LHCN-M2 (cell line): ENCODE measurements at places on chromosomes 1 and 21. TPM values are rescaled to one million over a fixed set of nuclear protein-coding genes. Genes with fewer than 3 reads are reported as not detected.

GRCh38 chr1:230301822-230302221, 124.3 kb downstream of the PGBD5 start:
- DNase-seq = peak; percentile 6

- peak; percentile 49 for DNase-seq
Measured at GRCh38 chr21:45153358-45154318, 79.3 kb downstream of the ADARB1 start.

- DNase-seq = no peak
Measured at GRCh38 chr21:30268608-30269197, 14.0 kb downstream of the KRTAP24-1 start.

- peak; percentile 25 for DNase-seq
Measured at GRCh38 chr1:200415227-200415626, 5.4 kb upstream of the ZNF281 start.

The FAM72D gene
- 2.8 and 3.6 TPM in 2 replicates for total RNA-seq

The RBP7 gene
- total RNA-seq = not detected in 2 replicates

The FAM3B gene
- not detected in 2 replicates for total RNA-seq

GRCh38 chr1:205580140-205580922, 51.5 kb downstream of the ELK4 start:
- no peak for DNase-seq

DNA sequence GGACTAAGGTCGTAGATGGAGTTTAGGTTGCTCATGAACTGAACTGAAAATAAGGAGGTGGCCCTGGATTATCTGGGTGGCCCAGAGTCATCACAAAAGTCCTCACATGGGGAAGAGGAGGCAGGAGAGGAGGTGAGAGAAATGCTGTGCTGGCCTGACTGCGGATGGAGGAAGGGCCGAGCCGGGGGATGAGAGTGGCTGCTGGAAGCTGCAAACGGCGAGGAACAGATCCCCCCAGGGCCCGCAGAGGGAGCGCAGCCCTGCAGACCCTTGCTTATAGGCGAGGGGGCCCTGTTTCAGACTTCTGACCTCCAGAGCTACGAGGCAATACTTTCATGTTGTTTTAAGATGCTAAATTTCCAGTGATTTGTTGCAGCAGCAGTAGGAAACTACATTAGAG, 102.7 kb upstream of the C1orf174 start:
- no peak for DNase-seq

The TMPRSS15 gene
- not detected in 2 replicates for total RNA-seq

GRCh38 chr1:168794057-168794456, 65.1 kb upstream of the DPT start:
- DNase-seq = peak; percentile 8

DNA sequence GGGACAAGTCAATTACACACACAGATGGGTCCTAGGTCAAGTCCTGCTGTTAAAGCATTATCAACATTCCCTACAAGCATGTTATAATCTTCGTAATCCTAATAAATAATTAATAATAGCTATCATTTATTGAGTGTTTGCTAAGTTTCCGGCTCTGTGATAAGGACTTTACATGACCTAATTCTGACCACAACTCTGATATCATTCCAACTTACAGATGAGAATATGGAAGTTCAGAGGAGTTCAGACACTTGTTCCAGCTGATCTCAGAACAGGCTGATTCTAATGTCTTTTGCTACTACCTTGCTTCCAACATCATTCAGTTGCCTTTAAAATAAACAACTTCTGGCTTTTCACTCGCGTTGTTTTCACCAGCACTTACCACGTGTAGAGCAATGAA, 770.1 kb upstream of the CXADR start:
- DNase-seq = no peak

The ABCA4 gene
- total RNA-seq = under 0.01 and 0.06 TPM in 2 replicates

The RPTN gene
- not detected in 2 replicates for total RNA-seq

The PADI1 gene
- total RNA-seq = 1.2 and 1.3 TPM in 2 replicates

The SLAMF1 gene
- 0.38 TPM in 1 of 2 replicates, not detected in the other for total RNA-seq

DNA sequence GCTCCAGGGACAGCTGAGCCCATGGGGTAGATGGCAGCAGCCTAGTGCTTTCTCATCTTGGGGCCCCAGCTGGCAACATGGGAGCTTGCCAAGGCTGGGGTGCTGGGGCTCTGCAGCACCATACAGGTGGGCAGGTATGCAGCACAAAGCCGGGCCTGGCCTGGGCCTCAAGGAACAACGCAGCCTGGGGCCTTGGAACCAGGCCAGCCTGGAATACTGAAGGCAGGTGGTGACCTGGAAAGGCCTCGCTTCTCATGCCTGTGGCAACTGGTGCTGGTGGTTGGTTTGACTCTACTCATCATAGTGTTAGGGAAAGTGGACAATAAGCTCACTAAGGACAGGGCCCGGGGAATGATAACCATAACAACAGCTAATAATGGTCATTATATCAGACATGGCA, 27.0 kb upstream of the SDHB start:
- no peak for DNase-seq

DNA sequence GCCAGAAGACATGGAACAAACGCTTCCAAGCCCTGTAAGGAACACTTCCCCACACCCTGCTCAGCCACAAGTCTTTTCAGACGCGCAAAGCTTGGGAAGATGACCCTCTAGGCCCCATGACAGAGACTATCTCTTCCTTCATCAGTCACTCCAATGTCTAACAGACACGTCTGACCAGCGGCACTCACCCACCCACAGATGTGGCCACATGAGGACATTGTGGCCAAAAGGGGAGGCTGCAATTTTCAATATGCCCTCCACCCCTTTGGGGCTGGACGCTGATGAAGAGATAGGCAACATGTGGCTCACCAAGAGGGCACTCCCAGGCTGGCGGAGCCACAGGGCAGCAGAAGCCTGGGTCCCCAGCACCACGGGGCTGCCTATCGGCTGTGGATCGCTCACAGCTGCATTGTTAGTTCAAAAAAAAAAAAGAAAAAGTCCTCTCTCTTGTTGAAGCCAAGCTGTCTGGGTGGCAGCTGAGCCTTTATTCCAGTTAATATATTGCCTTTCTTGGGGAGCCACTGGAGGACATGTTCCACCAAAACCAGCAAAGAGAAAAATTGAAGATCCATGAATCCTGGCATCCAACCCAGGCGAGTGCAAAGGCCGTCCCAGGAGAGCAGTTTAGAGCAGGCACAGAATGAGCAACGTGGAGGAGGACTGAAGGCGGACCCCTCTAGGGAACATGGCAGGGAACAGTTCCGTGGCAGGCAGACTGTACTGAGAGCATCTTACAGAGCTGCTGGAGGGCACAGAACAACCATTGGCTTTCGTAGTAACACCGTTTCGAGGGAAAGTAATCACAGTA, 52.7 kb upstream of the GPR153 start:
- no peak for DNase-seq

The CR1L gene
- total RNA-seq = not detected in 2 replicates

GRCh38 chr1:199172171-199173124, 533.6 kb downstream of the PTPRC start:
- DNase-seq = no peak

DNA sequence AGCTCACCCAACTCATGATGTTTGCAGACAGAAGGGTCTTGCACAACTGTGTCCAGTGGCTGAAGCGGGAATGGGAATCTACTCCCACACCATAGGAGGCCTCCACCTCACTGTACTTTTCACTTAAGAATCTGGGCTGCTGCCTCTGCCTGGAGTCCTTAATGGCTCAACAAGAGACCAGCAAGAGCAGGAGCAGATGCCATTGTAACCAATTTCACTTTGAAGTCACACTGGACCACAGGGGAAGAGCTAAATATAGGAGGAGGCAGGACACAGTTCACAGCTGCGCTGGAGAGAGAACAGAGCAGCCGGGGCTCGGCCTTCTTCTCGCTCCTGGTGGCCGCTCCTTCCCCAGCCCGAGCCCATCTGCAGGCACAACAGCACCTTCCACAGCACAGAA, 120.4 kb downstream of the SIPA1L2 start:
- DNase-seq = no peak

The MIGA1 gene
- total RNA-seq = 11.9 and 14.7 TPM in 2 replicates

GRCh38 chr1:156433602-156434001, 64.6 kb downstream of the RHBG start:
- no peak for DNase-seq

- DNase-seq = peak; percentile 33
Measured at GRCh38 chr1:87392248-87393192, 63.8 kb downstream of the LMO4 start.

The VCAM1 gene
- total RNA-seq = 0.51 and 0.63 TPM in 2 replicates

GRCh38 chr1:93905051-93905450, 4.2 kb downstream of the GCLM start:
- no peak for DNase-seq

- DNase-seq = no peak
Measured at GRCh38 chr21:44093761-44094160, 13.4 kb upstream of the PWP2 start.
